Activated CD4-positive, alpha-beta T cell treated with anti-CD3 and anti-CD28 coated beads for 4 hours (primary cell): ENCODE measurements at places on chromosomes 4 and X.

DNA sequence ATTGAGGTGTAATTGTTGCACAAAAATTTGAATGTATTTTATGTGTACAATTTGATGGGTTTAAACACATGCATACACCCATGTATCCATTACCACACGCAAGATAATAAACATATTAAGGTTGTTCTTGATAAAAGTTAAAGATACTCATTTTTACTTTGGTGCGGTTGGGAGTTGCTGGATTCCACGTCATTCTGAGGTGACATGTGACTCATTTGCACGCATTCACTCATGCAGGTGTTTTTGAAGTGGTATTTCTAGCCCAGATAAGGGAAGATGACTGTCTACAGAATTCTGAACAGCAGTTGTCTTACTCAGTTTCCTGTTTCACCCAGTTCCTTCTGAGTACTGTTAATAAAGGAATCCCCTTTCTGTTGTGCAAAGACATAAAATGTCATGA, 142.0 kb downstream of the RTL3 start:
- peak; percentile 54 for DNase-seq

DNA sequence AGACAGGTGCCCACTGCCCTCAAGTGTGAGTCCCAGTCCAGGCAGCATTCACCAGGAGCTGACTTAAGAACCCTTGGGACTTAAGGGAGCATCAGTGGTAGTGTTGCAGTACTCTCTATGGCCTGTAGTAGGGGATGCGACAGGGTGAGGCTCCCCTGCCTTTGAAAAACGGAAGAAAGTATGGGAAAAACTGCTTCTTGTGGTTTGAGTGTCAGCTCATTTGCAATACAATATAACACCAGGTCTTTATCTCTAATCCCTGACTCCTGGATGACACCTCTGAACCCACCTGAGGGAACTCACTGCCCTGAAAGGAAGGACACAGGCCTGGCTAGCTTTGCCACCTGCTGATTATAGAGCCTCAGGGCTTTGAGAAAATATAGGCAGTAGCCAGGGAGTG, 176.0 kb downstream of the SMARCA1 start:
- no peak for DNase-seq

DNA sequence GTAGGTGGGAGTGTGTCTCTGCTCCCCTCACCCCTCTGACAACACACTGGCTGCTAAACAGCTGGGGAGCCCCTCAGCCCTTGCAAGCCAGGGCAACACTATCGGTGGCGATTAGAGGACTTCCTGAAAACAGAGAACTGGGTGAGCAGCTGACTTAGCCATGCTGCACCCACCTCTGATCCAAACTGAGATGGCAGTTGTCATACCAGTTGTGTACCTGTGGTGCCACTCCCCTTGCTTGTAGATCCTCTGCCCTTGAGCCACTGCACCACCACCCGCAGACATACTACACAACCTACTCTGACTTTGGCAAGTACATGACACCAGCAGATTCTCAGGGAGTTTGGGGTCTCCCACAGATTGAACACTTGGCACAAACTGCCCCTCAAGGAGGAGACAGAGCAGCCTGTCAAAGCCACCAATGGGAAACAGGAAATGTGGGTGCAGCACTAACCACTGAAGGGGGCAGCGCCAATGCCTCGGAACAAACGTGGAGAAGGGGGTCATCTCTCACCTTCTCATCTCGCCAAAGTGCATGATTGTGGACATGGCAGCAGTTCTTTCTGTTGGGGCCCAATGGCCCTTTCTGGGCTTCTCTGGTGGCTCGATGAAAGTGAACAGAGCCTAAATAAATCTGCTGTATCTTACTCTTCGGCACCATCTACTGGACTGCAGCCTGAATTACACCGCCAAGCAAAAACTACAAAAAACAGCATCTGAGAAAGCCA, 119.8 kb downstream of the NEK1 start:
- DNase-seq, result no peak

DNA sequence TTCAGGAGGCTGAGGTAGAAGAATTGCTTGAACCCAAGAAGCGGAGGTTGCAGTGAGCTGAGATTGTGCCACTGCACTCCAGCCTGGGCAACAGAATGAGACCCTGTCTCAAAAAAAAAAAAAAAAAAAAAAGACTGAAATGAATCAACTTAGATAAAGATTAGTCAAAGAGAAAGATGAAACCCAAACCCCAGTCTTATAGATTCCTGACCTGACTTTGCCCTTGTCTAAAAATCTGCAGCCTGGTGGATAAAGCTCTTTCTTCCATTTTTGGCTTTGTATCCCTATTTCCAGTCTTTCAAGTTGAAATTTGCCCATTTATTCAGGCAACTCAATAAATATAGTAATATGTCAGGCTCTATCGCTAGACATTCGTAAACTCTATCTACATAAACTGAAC, 39.3 kb upstream of the SPINK2 start:
- DNase-seq, result no peak

DNA sequence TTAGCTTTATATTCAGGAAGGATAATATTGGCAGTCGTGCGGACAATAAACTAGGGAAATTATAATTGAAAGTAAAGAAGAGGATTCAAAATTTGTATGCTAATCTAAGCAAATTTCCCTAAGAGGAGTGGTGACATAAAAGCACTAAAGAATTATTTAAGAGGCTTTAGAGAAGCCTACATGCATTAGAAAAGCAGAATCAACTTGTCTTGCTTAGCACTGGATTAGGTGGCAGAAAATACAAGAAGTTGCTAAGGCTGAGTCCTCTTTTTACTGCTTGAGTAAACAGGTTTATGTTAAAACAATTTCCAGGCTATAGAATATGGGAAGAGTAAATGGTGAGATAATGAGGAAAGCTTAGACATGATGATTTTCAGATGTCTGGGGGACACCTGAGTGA, 991.5 kb downstream of the PCDH18 start:
- no peak for DNase-seq

DNA sequence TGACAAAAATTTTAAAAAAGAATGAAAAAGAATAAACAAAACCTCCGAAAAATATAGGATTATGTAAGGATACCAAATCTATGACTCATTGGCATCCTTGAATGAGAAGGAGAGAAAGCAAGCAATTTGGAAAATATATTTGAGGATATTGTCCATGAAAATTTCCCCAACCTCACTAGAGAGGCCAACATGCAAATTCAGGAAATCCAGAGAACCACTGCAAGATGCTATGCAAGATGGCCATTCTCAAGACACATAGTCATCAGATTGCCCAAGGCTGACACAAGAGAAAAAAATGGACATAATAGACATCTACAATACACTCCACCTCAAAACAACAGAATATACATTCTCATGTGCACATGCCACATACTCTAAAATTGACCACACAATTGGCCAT, 135.9 kb upstream of the SPANXB1 start:
- DNase-seq, result no peak

- no peak for DNase-seq
Observed at GRCh38 chrX:108396986-108397385, 41.2 kb downstream of the COL4A6 start.

DNA sequence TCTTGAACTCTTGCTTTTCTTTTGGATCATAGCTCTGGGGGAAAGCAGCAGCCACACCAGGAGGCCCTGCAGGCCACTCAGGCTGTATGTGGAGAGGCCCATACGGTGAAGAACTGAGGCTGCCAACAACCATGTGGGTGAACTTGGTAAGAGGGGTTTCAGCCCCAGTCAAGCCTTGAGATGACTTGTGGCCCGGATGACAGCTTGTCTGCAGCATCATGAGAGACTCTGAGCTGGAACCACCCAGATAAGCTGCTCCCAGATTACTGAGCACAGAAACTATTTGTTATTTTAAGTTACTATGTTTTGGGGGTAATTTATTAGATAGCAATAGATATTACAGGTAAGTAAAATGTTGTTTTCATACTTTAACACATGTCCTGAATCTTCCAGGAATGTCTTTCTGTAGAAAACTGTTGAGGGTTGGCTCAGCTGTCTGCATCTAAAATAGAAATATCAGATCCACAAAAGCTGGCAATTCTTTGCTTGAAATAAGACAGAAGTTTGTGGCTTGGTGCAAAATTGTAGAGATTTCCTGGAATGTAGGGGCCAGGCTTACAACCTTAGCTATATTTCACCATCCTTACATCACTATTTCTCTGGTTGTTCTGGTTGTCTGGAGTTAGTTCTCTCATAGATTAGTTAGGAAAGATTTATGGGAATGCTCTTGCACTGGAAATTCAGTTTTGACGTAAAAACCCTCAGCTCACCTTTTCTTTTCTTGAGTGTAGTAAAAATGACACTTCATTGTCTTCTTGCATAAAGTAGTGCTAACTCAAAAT, 272.1 kb downstream of the RAPGEF2 start:
- no peak for DNase-seq

DNA sequence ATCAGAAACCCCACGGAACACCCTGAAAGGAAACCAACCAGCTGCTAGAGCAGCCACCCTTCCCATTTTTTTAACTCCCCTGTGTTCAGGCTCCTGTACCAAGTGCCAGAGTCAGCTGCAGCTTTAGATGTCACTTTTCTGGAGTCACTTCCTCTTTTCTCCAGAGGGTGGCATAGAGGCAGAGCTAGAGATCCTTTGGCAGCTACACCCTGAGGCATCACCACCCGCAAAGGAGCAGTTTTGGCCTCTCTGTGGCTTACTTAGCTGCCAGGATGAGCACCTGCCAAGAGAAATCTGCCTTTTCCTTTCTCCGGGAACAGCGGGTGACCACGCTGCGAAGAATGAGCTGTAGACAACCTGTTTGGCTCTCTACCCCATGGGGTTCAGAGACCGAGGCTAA, 58.0 kb upstream of the CHRDL1 start:
- DNase-seq, result no peak
